ENCODE measurements at places on chromosomes 16 and 17.

- DNase-seq, result no peak
Measured at GRCh38 chr17:39631403-39631802, 4.7 kb downstream of the PPP1R1B start.

DNA sequence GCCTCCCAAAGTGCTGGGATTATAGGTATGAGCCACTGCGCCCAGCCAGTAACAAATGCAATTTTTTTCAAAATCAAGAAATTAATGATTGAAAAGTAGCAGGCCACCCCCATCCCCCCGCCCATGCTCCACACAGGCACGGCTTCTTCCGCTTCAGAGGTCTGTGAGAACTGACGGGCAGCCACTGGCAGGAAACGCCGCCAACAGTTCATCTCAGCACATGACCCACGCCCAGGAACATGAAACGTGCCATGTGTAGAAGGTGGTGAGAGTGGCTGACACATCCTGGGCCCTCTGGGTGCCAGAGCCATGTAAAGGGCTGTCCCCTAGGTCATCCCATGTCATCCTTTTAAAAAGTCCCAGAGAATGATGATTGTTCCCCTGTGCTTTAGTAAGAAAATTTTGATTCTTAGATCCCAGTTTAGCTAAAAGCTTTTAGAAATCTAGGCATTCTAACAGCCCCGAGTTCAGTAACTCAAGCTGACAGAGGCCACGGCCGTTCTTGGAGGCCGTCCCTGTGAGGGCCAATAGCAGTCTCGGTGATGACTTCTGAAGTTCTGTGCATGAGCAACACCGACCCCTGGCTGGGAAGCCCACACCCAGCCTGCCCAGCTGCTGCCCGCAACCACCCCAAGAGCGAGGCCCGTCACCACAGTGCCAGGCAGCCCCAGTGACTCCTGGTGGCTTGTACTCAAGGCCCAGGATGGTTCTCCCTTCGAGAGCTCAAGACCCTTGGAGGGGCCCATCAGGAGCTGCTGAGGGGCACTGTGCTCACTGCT lies 52.1 kb downstream of the KLHDC4 start:
- DNase-seq, result no peak

DNA sequence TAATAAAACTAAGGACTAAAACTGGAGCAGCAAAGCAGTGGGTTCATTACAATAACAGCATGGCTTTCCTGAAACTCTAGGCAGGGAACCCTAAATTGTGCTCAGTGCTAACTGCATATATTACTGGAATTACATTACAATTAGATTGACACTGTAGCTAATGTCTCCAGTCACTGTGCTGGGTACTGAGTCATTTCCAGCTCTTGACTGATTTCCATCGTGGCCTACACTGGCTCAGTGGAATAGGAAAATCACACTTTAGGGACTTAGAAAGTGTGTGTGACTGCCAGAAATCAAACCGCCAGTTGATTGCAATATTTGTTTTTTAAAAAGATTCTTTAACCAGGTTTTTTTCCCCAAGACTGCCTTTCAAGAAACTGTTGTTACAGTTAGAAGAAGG lies 1447.4 kb upstream of the GOT2 start:
- no peak for DNase-seq

GRCh38 chr17:45790296-45790922 lies 6.3 kb downstream of the CRHR1 start:
- no peak for DNase-seq

- no peak for DNase-seq
Measured at GRCh38 chr16:57601801-57602478, 26.5 kb upstream of the ADGRG1 start.

Data from bone marrow (tissue), 2 donors.